CD4-positive, alpha-beta T cell (primary cell): ENCODE measurements at places on chromosomes 6 and 20.

DNA sequence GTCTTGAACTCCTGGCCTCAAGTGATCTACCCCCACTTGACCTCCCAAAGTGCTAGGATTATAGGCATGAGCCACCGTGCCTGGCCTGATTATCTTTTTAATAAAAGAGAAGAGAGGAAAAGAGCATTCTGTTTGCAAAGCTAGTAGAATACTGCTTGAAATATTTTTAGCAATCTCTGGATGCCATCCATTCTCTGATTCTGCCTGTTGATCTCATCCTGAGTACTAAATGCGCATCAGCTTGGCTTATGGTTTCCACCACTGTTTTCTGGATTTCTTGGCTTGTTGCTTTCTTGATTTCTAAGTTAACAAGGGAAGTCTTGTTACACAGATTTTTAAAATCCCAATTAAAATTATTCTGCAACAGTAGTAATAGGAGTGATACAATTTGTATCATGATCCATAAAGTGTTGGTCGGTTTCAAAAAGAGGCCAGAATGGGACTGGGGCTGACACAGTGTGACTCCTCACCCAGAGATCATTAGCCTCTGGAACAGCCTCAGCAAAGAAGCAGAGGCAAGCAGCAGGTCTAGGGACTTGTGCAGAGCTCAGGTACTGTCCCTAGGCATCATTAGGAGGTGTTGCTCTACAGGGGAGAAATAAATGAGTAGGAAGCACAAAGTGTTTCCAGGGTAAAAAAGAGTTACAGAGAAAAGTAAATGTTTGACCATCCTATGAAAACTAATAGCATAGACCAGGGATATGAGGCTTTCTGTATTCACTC is 17.8 kb upstream of the SLC16A10 start:
- no peak for DNase-seq

GRCh38 chr6:39891353-39891752 is 42.9 kb downstream of the MOCS1 start:
- DNase-seq: no peak

GRCh38 chr6:168291450-168291849 is 28.1 kb downstream of the DACT2 start:
- DNase-seq: no peak

GRCh38 chr6:47545223-47545622 is 67.6 kb downstream of the CD2AP start:
- DNase-seq: no peak

DNA sequence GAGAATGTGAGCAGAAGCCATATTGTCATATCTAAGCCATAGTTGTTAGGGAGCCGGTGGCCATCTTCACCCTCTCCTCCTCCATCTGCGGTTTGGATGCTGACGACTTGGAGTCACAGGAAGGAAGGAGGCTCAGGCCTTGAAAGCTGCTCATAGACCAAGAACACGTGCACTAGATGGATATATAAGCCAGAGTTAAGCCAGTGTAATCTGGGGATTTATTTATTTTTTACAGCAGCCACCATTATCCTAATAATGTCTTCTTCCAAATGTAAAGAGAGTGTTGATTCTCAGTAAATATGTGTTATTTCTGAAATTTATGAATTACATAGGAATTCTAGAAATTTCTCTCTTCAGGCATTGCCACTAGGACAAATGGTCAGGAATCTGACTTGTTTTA is 689.9 kb downstream of the QKI start:
- no peak for DNase-seq

- DNase-seq: peak; percentile 31
Measured at GRCh38 chr6:142207265-142207877, 60.3 kb downstream of the VTA1 start.

GRCh38 chr6:55447891-55448290 is 120.6 kb downstream of the GFRAL start:
- DNase-seq: no peak

GRCh38 chr6:1619673-1620503 is 10.2 kb downstream of the FOXC1 start:
- no peak for DNase-seq

- DNase-seq: no peak
Measured at GRCh38 chr20:32229251-32229747, 21.6 kb downstream of the POFUT1 start.

DNA sequence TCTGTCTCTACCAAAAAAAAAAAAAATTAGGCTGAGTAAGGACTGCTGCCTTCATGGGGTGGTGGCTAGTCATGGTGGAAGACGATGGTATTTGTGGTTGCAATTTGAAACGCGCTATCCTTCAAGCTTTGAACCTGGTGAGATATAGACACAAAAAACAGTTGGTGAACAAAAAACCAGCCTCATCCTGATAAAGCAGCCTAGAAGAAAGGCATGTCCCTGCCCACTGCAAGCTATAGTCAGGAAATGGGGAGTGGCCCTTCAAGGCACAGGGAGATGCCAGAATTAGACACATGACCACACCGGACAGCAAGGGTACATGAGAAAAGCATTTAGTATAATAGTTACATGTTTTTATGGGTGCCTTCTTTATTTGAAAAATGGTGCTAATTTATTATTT is 193.6 kb downstream of the NFATC2 start:
- DNase-seq: no peak

GRCh38 chr20:35985806-35986205 is 17.4 kb downstream of the CNBD2 start:
- no peak for DNase-seq

GRCh38 chr6:96899019-96899418 is 1.3 kb upstream of the NDUFAF4 start:
- DNase-seq: no peak

DNA sequence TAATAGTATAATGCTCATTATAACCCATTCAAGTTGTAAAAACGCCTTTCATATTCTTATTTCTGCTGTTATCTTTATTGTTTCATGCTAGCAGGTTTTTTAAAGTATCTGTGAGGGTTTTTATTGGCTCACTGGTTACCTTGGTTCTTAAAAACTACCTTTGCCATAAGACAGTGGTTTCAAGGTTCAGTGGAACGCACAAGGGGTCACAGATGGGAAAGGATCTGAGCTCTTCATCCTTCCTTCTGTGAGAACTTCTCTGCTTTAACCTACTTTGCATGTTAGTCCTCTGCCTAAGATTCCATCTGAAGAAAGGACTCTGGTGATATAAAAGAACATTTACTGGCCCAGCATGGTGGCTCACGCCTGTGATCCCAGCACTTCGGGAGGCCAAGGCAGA is 492.6 kb downstream of the CD83 start:
- DNase-seq: no peak

DNA sequence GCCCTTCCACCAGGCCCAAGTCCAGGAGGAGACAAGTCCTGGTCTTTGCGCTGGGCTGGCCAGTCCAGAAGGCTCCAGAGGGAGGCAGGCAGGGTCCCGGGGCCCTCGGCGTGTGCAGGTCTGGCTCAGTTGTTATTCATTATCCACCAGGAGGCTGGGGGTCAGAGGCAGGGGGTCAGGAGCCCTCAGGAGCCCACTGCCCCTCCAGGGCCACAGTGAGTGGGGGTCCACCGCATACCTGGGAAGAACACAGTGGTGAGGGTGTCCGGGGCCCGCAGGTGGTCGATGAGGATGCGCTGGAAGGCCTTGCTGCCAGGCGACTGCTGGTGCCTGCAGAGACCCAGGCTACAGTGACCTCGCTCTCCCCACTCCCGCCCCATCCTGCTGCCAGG is 4.4 kb upstream of the C20orf144 start:
- no peak for DNase-seq

GRCh38 chr6:142542704-142543233 is 241.0 kb downstream of the ADGRG6 start:
- DNase-seq: no peak

GRCh38 chr6:40550202-40551101 is 36.7 kb downstream of the LRFN2 start:
- DNase-seq: no peak

DNA sequence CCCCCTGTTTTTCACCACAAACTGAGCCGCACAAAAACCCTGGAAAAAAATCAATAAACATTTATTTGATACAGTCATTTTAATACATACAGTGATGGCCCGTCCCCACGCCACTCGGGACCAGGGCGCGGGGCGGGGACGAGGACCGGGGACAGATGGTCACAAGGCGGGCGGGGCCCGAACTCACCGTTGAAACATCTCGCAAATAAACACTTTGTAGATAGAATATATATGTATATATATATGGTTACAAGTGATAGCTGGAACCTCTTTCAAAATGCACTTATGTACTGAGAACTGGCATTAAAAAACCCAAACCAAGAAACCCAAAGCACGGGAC is 418 bp upstream of the UCKL1 start:
- no peak for DNase-seq

- no peak for DNase-seq
Measured at GRCh38 chr6:135604035-135604860, 106.7 kb upstream of the AHI1 start.

- DNase-seq: no peak
Measured at GRCh38 chr6:23775127-23775526, 350.9 kb upstream of the NRSN1 start.

DNA sequence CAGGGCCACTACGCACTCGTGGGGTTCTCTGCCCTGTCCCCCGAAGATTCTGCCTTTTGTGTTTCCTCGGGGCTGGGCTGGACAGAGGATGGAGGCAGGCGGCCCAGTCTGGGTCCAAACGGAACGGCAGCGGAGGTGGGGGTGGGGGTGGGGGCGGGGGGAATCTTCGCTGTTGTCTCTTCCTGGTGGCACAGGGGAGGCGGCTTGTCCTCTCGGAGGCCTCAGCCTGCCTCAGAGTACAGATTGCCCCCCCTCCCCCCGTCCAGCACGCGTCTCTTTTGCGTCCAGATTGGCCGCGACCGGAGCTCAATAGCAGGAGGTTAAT is 1.4 kb upstream of the INSM1 start:
- no peak for DNase-seq

DNA sequence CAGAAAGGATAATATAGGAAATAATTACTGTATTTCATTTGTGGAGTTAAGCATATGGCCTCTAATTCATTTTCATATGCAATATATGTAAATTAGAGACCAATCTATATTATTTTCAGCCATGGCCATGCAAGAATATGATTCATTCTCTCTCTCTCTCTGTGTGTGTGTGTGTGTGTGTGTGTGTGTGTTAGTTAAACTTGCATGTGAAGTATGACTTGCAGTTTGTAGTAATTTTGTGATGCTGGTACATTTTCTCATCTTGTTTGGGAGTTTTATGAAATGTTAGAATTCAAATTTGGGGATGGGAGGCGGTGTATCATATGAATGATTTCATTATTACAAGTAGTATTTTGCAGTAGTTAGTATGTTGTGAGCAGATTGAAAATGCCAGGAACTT is 74.8 kb downstream of the JARID2 start:
- DNase-seq: no peak

DNA sequence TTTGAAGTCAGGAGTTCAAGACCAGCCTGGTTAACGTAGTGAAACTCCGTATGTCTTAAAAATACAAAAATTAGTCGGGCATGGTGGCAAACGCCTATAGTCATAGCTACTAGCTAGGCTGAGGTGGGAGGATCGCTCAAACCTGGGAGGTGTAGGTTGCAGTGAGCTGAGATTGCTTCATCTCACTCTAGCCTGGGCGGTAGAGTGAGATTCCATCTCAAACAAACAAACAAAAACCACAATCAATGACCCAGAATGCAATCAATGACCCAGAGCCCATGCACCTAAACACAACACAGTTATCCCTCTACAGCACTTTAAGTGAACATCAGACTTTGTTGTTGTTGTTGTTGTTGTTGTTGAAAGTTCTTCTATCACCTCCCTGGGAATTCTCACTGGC is 77.9 kb downstream of the MYB start:
- no peak for DNase-seq

DNA sequence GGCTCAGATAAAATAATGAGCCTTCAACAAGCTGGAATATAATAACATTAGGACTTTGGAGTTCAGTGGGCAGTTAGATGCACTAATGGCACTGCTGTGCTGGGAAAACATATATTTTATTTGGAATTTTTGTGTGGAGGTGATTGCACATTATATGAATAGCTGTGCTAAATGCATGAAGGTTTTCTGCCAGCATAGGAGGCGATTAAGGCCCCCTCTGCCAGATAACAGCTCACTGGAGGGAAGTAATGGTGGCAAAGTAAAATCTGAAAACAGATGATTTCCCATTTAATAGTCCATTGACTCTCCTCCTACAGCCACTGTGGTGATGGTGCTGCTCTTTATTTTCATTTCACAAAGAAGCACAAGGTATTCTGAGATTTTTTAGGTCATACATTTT is 326.0 kb downstream of the GRIK2 start:
- DNase-seq: no peak

GRCh38 chr6:8939615-8940014 is 504.3 kb upstream of the SLC35B3 start:
- DNase-seq: no peak

DNA sequence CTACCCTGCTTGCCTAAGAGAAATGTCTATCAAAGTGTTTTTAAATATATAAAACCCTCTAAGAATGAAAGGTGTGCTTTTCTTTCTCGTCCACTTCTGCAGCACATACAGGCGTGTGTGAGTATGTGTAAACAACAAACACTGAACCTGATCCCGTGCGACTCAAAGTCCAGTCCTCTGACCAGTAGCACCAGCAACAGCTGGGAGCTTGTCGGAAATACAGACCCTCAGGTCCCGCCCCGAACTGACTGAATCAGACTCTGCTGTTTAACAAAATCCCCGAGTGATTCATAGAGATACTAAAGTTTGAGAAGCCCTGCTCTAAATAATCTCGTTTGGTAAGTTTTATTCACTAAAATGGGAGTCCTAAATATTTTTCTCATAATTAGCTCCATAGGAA is 208.0 kb upstream of the KCNQ5 start:
- no peak for DNase-seq

DNA sequence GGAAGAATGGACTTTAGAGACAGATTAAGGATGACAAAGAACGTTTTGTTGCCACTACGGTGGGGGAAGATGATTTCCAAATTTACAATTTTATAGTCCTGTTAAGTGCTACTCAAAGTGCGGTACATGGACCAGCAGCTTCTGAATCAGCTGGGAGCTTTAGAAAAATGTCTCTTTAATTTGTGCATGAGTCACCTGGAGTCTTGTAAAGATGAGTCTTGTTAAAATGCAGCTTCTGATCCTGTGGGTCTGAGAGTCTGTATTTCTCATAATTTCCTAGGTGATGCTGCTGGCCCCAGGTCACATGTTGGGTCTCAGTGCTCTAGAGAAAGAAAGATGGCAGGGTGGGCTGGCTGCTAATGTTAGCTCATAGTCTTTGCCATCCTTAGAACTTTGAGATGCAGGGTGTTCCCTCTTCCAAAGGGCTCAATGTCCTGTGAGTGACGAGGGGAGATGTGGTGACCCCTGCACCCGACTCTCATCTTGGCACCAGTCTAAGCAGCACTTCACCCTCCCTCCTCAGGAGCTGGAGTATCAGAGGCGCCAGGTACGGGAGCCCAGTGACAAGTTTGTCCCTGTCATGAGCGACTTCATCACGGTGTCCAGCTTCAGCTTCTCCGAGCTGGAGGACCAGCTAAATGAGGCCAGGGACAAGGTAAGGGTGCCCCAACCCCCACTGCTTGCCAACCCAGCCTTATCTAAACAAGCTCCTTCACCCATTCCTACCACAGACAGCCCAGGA is 34.5 kb downstream of the MOCS1 start:
- DNase-seq: no peak

- no peak for DNase-seq
Measured at GRCh38 chr6:170057961-170058877, 232.7 kb downstream of the DLL1 start.
